ENCODE measurements at places on chromosomes 7 and 10.

DNA sequence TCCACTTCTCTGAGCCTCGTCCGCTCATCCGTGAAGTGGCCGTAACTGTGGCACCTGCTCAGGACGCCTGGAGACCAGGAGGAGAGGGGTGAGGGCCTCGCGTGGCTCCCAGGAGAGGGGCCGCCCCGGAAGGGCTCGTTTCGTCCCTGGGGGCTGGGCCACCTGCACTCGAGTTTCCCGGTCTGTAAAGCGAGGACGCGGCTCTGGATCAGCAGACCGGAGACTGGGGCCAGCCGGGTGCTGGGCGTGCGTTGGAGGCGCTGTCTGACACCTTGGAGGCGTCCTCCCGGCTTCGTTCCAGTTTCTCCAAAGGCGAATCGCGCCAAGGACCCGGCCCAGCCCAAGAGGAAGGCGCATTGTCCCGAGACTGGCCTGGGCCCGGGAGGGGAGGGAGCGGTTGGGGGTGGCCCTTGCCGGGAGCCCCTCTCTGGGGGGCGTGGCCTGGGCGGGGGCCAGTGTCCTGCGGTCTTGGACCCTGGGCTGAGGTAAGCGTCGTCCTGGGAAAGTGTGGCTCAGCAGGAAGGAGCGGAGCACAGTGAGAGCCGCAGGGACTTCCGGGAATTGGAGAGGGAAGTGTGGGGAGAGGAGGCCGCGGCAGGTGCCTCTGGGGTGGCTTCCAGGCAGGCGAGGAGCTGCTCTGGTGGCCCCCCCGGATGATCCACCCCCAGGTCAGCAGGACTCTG, 89.6 kb downstream of the FOXL3 start:
- DNase-seq: no peak

DNA sequence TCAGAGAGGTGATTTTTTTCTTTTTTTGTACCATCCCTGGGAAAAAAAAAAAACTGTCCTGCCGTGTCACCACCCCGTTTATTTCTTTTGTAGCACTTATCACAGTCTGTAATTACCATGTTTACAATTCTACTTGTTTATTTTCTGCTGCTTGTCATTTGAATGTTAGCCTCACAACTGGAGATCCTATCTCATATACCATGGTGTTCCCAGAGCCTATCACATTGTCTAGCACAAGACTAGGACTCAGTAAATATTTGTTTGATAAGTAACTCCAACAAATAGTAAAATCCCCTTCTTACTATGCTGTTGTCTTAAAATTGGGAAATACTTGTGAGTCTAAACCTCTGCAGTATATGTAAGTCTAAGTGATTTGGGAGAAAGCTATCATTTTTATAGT, 36.0 kb downstream of the MKLN1 start:
- DNase-seq: no peak

GRCh38 chr10:89926736-89927135, 225.3 kb downstream of the KIF20B start:
- no peak for DNase-seq

- no peak for DNase-seq
These were observed 208.6 kb upstream of the CCDC6 start for GRCh38 chr10:60114765-60115586.

DNA sequence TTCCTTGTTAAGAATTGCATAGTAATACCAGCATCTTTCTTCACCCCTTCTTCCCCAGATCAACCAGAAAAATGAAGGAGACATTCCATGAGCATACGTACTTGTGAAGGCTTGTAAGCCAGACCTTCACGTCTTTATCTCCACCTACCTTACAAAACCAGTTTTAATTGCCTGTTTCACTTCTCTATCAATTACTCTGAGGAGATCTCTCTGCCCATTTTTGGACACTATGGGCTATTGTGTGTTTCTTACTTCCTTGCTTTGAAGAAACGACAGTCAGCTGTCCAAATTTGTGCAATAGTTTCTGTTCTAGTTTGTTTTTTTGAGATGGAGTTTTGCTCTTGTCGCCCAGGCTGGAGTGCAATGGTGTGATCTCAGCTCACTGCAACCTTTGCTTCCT, 349.7 kb upstream of the MBL2 start:
- DNase-seq: no peak

- DNase-seq: no peak
These were observed 991.4 kb downstream of the CCSER2 start for GRCh38 chr10:85319826-85320225.

DNA sequence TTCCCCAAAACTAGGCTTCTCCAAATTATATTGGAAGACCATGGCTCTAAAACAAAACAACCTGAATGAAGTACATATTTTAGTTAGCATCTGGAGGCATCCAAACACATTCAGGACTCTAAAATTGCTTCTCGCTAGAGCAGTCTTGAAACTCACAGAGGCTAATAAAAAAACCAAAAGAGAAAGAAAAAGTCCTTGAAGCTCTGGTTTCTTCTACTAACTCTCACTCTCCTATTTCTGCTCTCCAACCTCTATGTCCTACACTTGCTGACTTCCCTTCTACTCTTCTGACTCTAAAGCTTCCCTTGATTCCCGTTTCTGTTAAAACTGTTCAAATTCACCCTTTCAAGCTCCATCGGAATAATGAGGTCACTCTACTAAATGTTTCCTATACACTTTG, 370.7 kb upstream of the HPS1 start:
- DNase-seq: no peak

GRCh38 chr7:49425277-49425818, 348.1 kb upstream of the VWC2 start:
- no peak for DNase-seq
